ENCODE measurements at places on chromosomes 6 and 20.

DNA sequence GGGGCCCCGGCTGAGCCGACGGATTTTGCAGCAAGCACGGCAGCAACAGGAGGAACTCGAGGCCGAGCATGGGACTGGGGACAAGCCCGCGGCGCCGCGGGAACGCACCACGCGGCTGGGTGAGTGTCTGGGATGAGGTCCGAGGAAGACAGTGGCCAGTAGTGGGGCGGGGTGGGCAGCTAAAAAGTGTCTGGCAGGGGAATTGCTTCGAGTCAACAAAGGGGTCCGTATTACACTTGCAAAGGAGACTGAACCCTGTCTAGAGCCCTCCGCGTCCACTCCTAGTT, 356 bp downstream of the BYSL start:
- no peak for DNase-seq

GRCh38 chr6:14658886-14659561, 541.5 kb downstream of the CD83 start:
- no peak for DNase-seq

GRCh38 chr6:134549854-134550253, 231.9 kb upstream of the SGK1 start:
- peak; percentile 36 for DNase-seq

DNA sequence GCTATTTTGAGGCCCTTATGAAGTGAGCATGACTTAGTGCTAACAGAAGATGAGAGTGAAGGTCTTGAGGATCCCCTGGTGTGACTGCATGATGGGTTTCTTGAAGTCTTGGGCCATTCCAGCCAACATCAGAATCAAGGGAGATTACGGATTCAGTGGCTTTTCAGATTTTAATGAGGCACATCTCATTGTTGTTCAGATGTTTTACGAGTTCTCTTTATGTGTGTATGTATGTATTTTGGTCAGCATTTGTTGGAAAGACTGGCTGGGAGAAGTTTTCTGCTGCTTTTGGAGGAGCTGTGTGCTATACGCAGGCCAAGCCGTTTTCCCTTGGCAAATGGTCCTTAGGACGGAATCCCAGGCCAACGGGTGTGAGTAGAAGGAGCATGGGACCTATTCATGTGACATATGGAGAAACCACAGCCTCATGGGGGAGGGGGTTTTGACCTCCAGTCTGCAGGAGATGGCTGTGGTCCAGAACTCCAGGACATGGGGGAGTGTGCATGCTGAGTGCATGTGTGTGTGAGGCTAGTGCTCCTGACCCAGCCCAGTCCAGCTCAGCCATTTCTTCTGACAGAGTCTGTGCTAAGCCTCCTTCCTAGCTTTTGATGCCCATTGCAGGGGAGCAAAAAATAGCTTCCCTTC, 35.3 kb downstream of the CHMP4B start:
- DNase-seq = no peak

GRCh38 chr20:17678295-17678694, 3.7 kb downstream of the RRBP1 start:
- DNase-seq = no peak

- DNase-seq = no peak
Measured at GRCh38 chr6:64428186-64428585, 792.6 kb downstream of the PHF3 start.

GRCh38 chr6:23940466-23940865, 185.5 kb upstream of the NRSN1 start:
- DNase-seq = no peak

DNA sequence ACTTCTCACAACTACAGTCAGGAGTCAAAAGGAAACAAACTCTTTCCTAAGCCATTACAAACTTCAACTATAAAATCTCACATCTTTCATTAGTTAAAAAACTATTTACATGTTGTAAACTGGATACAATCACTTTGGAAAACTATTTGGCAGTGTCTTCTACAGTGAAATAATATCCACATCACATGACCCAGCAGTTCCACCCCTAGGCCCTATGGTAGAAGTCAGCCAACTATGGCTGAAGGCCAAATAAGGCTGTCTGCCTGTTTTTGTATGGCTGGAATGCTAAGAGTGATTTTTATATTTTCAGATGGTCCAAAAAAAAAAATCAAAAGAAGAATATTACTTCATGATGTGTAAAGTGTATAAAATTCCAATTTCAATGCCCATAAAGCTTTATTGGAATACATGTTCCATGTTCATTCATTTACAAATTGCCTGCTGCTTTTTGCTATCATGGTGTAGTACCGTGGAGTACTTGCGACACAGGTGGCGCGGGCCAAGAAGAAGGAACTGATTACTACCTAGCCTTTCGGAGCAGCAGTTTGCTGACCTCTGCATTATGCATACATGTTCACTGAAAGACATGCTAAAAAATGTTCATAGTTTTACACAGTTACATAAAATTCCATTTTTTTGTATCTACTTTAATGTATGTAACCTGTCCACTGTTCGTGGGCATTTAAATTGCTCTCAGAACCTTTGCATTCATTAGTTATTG, 129.0 kb downstream of the KIF16B start:
- no peak for DNase-seq

DNA sequence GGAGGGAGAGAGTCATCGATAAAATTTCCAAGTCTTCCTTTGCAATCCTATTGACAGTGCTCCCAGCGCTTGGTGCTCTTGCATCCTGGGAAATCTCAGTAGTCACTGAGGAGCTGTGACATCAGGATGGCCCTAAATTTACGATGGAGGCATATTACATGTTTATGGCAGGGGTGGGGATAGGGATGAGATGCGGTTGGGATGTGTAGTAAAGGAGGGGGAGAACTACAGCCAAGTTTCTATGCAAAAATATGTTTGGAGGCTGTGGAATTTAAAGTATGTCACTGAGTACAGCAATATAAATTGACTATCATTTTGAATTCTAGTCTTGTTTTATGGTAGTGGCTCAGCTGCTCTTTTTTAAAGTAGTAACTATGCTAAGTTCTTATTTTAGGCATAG, 544.9 kb downstream of the PKHD1 start:
- DNase-seq = no peak

DNA sequence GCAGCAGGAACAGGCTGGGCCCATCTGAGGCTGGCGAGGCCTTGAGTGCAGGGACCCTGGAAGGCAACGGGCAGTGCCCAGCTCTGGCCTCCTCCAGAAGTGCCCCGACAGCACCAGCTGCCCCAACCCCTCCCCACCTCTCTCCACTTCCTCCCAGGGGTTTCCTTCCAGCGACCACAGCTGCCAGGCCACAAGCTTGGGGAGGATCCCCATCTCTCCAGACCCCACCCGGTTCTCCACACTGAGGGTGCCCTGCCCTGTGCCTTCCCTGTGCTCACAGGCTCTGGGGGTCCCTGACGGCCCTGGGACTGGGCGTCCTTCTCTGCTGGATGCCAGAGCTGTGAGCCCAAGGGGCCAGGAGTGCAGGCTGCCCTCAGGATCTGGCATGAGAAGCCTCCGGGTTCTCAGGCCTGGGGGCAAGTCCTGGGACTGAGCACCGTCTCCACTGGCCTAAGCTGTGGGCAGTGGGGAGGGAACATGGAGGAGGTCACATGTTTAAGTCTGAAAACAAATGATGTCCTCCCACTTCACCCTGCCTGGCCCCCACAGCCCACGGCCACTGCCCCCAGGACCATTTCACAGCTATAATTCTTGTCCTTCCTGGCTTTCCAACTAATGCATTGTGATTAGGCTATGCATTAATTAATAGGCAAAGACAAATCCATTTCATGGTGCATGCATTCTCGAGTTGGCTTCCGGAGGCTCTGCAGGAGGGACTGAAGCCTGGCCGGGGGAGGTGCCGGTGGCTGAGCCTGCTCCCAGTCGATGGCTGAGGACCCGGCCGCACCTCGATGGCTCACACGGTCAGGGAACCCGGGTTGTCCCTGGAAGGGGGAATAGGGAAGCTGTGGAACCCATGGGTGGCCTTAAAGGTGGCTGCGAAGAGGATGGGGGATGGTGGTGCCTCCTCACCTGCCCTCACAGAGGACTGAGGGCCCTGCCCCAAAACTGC, 24.4 kb downstream of the BHLHE23 start:
- DNase-seq = no peak

All from kidney capillary endothelial cell (primary cell).